GM12891 (cell line): ENCODE measurements at places on chromosomes 13 and 19.
A peak's percentile ranks its signal among the peaks of the same experiment; 100 is the strongest.

DNA sequence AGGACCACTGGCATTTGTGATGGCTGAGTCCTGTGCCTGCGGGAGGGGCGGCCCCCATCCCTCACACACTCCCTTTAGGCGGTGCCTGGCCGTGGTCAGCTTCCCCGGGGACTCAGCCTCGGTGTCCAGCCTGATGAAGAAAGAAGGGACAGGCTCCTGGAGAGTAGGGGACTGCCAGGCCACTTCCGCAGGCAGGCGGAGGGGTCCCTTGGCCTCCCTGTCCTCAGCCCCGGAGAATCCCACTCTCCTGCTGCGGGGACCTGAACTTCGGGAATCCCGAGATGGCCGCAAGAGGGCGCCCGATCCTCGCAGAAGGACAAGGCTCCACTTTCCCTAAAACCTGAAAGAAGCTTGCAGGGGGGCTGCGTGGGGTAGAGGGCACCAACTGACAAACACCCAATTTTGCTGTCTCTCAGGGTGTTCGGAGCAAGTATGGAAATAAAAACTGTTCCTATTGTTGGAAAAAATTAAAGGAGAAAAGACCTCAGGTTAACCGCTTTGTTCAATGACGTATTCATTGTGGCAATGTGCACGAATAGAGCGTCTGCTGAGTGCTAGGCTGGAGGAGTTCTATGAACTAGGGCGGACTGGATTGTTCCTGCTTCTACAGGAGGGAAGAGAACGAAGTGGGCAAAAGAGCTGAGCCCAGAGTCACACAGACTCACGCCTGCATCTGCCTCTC lies 297.3 kb downstream of the ZNF536 start:
- DNase-seq: peak; percentile 23

GRCh38 chr19:55206664-55207500 lies 2.4 kb downstream of the PTPRH start:
- DNase-seq: no peak

GRCh38 chr19:29370276-29370675 lies 155.5 kb upstream of the VSTM2B start:
- DNase-seq: no peak

DNA sequence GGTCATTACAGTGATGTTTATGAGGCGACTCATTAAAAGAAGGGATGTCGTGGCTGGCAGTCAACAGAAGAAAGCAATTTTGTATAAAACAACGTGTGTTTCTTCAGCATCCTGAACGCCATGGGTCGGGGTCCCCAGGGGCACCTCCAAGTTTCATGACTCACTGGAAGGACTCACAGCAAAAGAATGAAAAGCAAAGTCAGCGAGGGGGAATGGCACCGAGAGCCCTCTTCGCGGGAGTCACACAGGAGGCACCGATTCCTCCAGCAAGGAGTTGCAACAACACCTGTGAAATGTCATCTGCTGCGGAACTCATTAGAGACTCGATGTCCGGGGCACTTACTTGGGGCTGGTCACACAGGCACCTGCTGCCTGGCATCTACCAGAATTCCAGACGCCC lies 130.7 kb upstream of the PEG3 start:
- DNase-seq: no peak

GRCh38 chr19:47601180-47601904 lies 7.6 kb upstream of the BICRA start:
- no peak for DNase-seq
